ENCODE measurements at places on chromosomes 7 and 10.

DNA sequence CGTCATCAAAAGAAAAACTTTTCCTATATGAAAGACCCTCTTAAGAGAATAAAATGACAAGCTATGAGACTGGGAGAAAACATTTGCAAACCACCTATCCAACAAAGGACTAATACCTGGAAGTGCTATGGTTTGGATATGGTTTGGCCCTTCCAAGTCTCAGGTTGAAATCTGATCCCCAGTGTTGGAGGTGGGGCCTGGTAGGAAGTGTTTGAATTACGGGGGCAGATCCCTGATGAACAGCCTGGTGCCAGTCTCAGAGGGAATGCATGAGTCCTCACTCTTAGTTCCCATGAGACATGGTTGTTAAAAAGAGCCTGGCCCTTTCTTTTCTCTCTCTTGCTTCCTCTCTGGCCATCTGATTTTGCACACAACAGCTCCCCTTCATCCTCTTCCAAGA lies 6.3 kb downstream of the ALDH18A1 start:
- DNase-seq, result no peak

GRCh38 chr7:14293434-14293833 lies 304.0 kb upstream of the ETV1 start:
- DNase-seq, result no peak

DNA sequence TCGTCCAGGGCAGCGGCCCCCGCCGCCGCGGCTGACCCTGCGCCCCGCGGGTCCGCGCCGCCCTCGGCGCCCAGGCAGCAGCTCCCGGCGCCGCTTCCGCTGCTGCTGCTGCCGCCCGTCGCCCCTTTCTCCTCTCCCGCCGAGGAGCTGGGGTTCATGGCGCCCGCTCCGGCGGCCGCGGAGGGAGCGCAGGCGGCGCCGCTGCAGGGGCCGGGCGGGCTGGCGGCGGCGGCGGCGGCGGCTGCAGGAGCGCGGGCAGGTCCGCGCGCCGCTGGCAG lies 286 bp downstream of the DGKI start:
- DNase-seq, result no peak

GRCh38 chr10:26730552-26730951 lies 33.1 kb downstream of the PDSS1 start:
- DNase-seq, result no peak

GRCh38 chr7:96093435-96093834 lies 228.5 kb downstream of the SLC25A13 start:
- DNase-seq, result no peak

GRCh38 chr7:28725045-28725642 lies 233.0 kb downstream of the TRIL start:
- no peak for DNase-seq

- no peak for DNase-seq
These were observed 359.3 kb downstream of the SH2D4B start for GRCh38 chr10:80896959-80897358.

- DNase-seq, result no peak
These were observed 28.5 kb downstream of the NRBF2 start for GRCh38 chr10:63161592-63161991.

DNA sequence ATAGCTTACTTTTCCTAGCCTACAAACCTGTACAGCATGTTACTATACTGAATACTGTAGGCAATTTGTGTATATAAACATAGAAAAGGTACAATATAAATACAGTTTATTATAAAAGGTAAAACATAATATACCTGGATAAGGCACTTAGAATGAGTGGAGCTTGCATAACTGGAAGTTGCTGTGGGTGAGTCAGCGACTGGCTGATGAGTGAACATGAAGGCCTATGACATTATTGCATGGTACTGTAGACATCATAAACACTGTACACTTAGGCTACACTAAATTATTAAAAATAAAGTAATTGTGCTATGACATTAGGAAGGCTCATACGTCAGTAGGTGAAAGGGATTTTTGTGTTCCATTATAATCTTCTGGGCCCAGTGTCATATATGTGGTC lies 228.8 kb downstream of the HDAC9 start:
- no peak for DNase-seq

DNA sequence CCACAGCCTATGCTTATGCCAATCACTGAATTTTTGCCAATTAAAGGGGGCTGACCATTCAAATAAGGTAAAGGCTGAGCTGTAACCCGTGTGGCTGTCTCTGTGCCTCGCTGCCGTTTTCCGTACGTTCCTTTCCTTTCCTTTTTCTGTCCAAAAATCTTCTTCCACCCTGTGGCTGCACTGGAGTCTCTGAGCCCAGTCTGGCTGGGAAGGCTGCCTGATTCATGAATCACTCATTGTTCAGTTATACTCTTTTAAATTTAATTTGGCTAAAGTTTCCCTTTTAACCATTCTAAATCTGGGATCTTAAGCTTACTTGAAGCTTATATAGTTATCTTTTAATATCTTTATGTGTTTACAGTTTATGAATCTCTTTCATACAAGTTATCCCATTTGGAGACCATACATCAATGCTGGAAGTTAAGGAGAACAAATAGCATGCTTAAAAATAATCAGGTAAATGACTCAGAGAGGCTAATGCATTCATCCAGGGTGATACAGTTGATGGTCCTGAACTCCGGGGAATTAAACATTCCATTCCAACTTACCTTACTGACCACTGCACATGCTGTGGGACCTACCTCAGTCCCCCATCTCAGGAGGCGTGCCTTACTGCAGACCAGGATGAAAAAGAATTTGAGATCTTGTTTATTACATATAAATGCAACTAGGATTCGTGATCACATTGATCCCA lies 385.3 kb upstream of the ADARB2 start:
- no peak for DNase-seq

DNA sequence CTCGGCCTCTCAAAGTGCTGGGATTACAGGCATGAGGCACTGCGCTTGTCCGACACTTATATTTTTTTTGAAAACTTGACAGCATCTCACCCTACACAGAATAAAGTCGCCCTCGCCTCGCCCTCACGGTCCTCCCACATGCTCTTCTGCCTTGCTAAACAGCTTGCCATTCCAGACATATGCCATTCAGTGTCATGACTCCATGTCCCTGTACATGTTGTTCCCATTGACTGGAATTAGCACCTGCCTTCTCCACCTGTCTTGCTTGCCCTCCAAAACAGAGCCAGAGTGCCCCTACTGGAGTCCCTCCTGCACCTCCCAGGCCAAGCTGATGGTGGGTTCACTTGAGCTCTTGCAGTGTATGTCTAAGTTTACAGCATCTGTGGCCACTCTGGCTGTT lies 6.2 kb downstream of the NIPSNAP2 start:
- no peak for DNase-seq

DNA sequence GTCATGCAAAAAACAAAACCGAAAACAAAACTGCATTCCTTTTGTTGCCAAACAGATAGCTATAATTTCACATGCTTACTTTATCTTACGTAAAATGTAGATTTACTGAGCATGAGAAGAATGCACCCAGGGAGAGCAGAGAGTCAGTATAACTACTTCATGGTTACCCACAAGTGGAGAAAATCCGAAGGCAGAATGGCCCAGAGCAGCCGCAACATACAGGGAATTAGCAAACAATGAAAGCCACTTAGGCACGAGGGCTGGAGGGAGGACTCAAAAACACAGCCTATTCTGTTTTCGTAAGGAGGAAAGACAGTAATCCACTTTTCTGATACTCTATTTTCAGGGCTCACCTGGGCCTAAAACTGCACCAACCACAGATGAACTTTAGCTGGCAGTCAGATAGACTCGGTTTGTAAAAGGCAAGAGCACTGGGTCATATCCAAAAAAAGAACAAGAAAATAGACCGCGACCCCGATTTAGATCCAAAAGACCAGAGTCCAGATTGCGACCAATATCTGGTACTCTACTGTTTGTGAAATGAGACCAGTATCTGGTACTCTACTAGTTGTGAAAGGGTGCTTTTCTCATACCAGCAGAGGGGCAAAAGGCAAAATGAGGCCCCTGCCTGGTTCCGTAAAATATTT lies 1.3 kb downstream of the ITPRIP start:
- DNase-seq, result no peak

- DNase-seq, result no peak
These were observed 73.5 kb downstream of the CRPPA start for GRCh38 chr7:16347827-16348192.

- DNase-seq, result no peak
These were observed 130.8 kb downstream of the SORBS1 start for GRCh38 chr10:95430231-95430951.

- no peak for DNase-seq
These were observed 11.0 kb downstream of the FLNC start for GRCh38 chr7:128841171-128841690.

DNA sequence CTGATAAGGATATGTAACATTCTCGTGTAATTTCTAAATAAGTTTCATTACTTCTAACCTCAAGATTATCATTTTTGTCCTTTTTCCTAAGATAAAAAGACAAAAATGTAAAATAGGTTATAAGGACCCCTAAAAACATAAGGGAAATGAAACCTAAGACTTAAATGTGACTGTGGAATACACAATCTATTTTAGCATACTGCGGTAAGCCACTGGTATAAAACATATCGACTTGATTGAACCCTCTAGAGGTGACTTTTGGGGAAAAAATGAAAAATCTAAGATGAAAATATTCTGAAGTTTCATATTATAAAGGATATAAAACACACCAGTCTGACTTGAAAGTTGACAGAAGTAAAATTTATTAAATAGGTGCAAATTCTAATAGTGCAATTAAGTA lies 1.9 kb downstream of the NAMPT start:
- no peak for DNase-seq

DNA sequence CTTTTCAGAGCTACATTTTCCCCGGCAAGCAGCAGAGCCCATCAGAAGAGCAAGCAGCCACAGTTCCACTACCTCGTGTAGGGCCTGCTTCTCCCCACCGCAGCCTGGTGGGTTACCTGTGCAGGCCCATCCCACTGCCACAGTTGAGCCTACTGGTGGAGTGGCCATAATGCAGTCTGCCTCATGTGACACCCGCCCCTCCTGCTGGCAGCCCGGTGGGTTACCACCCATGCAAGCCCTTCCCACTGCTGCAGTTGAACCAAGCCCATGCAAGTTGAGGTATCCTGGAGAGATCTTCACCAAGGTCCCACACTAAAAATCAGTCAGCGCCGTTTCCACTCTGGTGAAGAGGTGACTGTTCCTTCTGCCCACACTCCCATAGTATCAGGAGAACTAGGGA lies 32.1 kb upstream of the CNNM1 start:
- DNase-seq, result no peak

GRCh38 chr10:75694790-75695189 lies 263.4 kb downstream of the LRMDA start:
- DNase-seq, result no peak

- DNase-seq, result no peak
These were observed 35.5 kb downstream of the CLIP2 start for GRCh38 chr7:74324531-74325209.

DNA sequence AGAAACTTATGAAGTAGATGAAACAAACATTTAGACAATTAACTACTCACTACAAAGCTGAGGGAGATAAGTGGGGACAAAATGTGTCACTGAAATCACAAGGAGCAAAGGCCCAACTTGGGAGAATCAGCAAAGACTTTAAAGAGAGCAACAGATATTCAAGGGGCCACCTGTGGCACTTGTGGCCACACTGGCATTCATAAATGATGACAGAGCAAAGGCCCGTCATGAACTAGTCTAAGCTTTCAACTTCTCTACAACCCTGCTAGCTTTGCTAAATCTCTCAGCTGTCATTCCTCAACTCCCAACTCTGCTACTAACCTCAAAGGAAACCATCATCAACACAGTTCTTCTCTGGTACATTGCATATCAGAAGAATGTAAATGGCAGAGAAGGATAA lies 178.4 kb downstream of the CPEB3 start:
- no peak for DNase-seq

DNA sequence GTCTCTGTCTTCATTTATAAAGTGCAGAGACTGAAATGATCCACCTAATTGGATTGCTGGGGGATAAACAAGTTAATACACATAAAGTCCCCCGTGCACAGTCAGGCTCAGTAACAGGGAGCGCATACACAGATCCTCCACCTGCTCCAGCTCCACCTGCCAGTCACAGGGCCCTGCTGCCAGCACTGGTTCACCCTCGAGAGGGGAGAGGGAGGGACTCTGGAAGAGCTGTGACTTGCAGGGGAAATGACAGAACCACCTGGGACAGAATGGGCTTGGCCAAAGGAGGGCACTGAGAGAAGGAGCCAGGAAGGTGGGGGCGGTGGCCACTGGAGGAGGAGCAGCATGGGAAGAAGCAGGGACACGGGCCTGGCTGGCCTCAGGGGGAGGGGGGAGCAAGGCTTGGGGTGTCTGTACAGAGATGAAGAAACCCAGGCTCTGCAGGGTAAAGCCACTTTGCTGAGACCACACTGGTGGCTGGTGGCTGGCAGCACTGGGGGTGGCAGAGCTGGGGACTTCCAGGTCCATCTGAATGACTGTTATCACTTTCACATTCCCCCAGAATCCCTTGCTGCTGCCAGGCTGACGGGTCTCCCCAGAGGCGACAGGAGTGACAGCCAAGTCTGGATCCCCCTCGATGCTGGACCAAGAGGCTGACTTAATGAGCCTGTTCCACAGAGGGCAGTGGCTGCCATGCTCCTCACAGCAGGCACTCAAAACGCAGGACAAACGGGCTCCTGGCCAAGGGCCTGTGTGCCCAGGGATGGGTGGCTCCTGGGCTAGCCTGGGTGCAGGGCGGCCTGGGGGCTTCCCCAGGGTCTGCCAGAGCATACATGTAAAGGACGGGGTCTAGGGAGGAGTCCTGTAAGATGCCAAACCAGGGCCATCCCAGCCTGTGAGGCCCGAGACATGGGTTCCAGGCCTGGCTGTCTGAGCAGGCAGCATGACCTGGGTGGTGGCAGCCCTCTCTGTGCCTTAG lies 151.1 kb downstream of the SH3PXD2A start:
- DNase-seq, result no peak

GRCh38 chr7:108808549-108809266 lies 239.0 kb downstream of the DNAJB9 start:
- DNase-seq, result no peak

Data from NCI-H2081 treated with DMSO at 0.1 percent for 48 hours (cell line).